GDM1 (cell line): ENCODE measurements at places on chromosomes 5 and 9.

- DNase-seq = no peak
Measured at GRCh38 chr9:98804083-98804482, 3.4 kb upstream of the GALNT12 start.

- no peak for DNase-seq
Measured at GRCh38 chr5:66527478-66528035, 68.6 kb upstream of the MAST4 start.

DNA sequence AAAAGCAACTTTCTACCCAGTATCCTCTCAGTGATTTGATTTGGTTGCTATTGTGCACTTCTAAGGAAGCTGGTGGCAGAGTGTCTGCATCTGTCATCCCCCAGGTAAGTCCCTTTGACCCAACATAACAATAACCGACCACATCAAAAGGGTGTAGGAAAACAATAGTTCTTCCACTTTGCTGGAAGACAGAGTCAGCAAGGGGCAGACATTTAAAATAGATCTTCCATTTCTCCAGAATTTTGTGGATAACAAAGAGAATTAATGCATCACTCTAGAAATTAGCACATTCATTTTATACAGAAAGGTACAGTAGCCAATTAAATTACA lies 177.5 kb downstream of the EBF1 start:
- no peak for DNase-seq

- no peak for DNase-seq
Measured at GRCh38 chr9:134154262-134154701, 10.1 kb downstream of the RNU6ATAC start.

GRCh38 chr5:154110716-154111115 lies 71.9 kb downstream of the MFAP3 start:
- no peak for DNase-seq

GRCh38 chr5:76022611-76023010 lies 60.6 kb upstream of the SV2C start:
- DNase-seq = no peak

DNA sequence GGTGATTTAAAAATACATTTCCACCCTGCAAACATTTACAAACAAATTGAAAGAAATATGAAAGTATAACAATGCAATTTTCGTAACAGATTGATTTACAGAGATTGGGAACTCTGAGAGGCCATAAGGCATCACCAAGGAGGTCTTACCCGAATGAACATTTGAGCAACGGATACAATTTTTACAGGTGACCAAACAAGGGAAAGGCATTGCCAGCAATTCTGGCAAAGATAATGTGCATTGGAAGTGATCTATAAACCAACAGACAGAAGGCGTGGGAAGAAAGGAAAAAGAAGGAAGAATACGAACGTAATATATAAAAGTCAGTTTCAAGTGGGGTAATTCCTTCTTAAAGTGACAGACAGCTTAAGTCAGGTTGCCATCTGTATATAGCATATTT lies 295.9 kb downstream of the CDH12 start:
- no peak for DNase-seq

DNA sequence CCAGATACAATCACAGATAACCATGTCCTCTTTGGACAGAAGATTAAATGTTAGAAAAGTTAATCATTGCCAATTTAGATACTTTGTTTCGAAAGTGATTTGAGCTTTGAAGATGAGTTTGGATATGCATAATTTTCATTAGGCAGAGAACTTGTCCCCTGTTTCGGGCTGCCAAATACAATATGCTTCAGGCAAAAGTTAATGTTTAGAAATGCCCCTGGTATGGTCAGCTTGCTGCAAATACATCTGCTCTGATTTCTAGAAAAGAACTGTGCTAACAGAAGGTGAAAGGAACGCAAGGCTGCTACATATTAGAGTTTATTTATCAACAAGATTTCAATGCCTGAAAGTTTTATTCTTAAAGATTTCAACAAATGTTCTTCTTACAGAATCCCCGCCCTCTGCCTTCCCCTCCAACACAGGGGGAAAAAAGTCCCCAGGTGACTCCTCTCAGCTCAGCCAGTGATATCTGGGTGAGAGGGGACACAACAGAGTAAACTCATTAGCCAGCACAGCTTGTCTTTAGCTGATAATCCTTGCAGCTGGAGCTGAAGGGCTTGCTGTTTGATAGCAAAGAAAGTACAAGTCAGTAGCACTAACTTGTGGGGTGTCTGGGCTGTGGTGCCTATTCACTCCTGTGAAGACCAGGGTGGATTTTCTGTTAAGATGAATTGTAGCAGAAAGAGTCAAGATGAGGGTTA lies 435.7 kb downstream of the DMAC1 start:
- DNase-seq = no peak

DNA sequence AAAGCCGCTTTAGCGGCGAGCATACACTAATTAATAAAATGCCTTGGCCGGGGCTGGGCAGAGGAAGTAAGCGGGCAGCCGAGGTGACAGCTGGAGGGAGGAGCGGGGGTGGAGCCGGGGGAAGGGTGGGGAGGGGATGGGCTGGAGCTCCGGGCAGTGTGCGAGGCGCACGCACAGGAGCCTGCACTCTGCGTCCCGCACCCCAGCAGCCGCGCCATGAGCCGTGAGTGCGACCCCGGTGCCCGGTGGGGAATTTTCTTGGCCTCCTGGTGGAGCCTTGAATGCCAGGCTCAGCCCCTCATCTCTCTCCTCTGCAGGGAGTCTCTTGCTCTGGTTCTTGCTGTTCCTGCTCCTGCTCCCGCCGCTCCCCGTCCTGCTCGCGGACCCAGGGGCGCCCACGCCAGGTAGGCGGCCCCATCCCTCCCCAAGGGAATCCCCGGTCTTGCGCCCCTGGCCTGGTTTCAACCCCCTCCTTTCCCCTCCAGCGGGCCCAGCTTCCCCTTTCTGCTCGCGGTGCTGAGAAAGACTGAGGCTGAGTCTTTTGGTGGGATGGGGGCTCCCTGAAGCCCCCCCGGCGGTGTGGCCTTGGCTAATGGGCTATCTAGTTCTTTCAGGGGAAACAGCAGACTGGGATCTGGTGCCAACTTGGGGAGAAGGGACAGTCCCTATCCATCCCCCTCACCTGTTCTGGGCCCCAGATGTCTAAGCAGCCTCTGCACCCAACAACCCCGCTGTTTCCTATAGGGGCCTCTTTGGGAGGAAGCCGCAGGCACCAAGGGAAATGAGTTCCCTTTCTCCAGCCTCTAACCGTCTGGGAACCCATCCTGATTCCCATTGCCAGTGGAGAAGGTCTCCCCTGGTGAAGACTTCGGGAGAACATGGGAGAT lies at the start of gene PTGS1:
PTGS1 (plus strand) TSS at position 156 of the 887 bp plus-strand sequence; CDS start at position 217, 61 bp downstream.
- DNase-seq = peak; percentile 38

GRCh38 chr5:34576891-34577666 lies 79.0 kb upstream of the RAI14 start:
- DNase-seq = no peak

GRCh38 chr5:171264843-171265242 lies 44.2 kb upstream of the TLX3 start:
- DNase-seq = no peak

- no peak for DNase-seq
Measured at GRCh38 chr9:71908825-71909224, 2.2 kb downstream of the ABHD17B start.

DNA sequence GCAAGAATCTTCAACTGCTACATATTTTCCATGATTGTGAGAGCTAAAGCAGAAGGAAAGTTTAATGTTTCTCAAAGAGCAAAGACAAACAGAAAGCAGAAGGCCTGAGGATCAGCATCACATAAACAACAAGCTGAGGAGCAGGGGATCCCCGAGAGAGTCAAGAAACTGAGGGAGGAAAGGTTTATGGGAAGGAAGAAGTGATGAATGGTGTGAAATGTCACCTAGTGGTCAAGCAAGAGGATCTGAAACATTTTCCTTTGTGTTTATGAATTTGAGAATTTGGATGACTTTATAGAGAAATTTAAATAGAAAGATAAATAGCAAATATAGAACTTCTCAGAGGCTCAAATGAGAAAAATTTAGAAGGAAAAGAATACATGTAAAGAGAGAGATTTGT lies 481.9 kb downstream of the CHSY3 start:
- no peak for DNase-seq

DNA sequence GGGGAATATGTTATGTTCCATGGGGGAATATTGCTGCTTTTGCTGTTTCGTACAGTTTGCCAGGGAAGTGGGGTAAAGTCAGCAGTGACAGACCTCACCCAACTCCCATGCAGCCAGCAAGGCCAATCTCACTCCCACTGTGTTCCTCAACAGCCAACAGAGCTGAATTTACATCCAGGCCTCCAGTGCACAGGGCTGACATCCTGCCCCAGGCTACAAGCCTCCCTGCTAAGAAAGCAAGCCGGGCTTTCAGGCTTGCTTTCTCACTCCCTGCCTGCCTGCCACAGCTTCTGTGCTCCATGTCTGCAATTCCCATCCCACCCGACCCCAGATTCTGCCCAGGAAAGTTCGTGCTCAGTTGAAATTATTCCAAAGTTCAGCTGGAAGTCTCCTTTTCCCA lies 25.5 kb upstream of the SNCAIP start:
- no peak for DNase-seq

- DNase-seq = no peak
Measured at GRCh38 chr9:32579706-32580331, 6.9 kb upstream of the NDUFB6 start.

- DNase-seq = no peak
Measured at GRCh38 chr5:67238191-67238590, 41.6 kb upstream of the CD180 start.

DNA sequence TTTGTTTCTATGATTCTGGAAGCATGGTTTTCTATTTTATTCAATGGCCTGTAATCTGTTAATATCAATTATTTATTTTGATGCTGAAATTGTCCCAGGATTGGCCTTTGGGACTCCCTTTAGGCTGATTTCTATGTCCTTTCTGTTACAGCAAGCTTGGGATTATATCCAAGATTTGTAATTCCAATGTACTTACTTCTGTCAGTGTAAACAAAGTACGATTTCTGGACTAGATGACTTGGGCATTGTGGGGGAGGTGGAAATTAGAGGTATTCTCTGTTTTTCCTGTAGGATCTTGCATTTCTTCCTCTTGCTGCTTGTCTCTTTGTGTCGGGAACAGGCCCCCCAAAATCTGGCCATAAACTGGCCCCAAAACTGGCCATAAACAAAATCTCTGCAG lies 3.7 kb downstream of the PCDHGA12 start:
- no peak for DNase-seq

GRCh38 chr5:113204525-113205161 lies 228.0 kb downstream of the DCP2 start:
- no peak for DNase-seq

GRCh38 chr9:18768951-18769622 lies 263.9 kb downstream of the SAXO1 start:
- DNase-seq = no peak

- no peak for DNase-seq
Measured at GRCh38 chr5:159420940-159421339, 90.7 kb upstream of the IL12B start.

DNA sequence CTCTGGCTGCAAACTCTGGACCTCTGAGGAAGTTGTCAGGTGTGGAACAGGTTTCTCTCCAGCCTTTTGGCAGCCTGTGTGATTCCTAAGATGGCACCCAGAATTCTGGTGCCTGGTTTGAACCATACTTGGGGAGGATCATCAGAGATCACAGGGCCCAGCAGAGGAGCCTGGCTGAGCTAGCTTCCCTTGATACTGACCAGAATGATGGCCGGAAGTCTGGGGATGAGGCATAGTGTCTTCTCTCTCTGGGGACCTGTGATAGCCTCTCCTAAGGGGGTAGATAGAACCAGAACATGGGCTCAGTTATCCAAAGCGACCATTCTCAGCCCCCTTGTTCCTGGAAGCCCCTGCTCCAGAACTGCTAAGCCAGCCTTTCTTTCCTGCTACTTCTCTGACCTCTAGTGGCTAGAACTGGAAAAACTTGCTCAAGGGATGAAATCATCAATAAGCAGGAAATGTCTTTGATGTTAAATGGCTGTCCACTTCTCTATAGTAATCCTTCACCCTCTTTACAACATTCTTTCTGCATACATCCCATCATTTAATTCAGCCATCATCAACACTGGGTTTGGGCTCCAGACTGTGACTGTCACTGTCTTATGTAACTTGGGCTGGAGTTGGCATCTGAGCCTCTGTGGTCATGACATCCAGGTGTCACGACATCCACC lies 55.1 kb downstream of the C9orf152 start:
- DNase-seq = peak; percentile 20

GRCh38 chr5:178399701-178400095 lies 167.1 kb upstream of the PHYKPL start:
- DNase-seq = no peak

DNA sequence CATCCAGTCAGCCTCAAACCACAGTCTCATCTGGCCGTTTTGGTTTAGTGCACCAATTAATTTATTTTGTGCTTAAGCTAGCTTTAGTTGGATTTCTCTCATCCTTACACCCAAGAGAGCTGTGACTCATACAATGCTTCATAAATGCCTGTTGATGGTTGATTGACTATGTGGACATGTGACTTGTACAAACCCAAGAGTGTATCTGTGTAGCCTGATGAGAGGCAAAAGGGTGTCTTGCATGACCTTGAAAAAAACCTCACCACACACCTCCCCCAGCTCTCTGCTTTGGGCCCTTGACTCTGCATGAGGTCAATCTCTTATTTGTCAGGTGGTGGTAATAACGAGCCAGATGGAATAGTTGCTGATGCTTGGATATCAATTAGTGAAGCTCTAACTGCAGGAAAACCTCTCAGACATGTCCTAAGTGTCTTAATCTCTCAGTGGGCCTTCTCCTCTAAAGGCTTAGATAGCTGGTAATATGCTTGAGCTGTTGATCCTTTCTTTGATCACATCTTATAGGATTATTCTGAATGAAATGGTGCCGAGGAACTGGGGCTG lies 10.6 kb upstream of the GLRA1 start:
- no peak for DNase-seq

DNA sequence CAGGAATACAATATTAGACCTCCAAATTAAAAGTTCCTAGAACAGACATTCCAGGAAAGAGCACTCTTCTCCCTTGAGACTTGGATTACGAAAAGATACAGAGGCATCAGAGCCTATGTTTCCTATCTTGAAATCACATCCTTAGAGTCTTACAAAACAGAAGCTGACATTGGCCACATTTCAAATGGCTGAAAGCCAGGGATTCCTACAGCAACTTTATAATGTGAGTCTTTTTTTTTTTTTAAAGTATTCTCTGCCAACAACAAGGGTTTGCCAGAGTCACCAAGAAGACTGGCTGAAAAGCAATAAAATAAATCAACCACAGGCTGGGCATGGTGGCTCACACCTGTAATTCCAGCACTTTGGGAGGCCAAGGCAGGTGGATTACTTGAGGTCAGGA lies 63.1 kb downstream of the TRPM6 start:
- DNase-seq = no peak

- no peak for DNase-seq
Measured at GRCh38 chr5:176418251-176418650, 1.9 kb upstream of the CLTB start.

DNA sequence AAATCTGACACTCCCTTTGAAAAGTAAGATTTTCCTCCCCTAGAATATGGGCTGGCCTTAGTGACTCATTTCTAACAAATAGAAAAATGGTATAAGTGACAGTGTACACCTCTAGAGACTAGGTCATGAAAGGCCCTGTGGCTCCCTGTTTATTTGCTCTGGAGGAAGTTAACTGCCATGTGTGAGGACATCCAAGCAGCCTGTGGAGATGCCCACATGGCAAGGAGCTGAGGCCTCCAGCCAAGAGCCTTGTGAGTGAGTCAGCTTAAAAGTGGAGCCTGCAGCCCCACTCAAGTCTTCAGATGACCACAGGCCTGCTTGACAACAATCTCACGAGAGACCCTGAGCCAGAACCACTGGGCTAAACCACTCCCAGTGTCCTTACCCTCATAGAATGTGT lies 128.1 kb upstream of the LHFPL2 start:
- no peak for DNase-seq

- DNase-seq = no peak
Measured at GRCh38 chr5:66958980-66959641, 237.5 kb downstream of the CD180 start.
